H1 (cell line): ENCODE measurements at places on chromosomes 7 and 10. TPM values are rescaled to one million over a fixed set of nuclear protein-coding genes. Genes with fewer than 3 reads are reported as not detected.
A peak's percentile ranks its signal among the peaks of the same experiment; 100 is the strongest.

DNA sequence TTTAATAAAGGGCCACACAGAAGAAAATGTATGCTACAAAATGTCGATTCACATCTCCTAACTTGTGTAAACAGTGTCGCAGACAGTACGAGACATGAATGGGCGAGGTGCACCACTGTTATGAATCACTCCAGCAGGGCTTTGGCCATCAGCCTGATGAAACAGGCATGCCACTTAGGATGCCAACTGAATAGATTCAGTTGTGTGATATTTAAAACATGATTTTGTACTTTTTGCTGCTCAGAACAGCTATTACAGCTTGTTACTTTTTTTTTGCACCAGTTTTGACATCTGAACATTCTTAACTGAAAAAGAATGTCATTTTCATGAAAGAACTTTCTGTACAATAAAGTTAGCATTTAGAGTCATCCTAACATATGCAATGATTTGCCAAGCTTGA is 138.1 kb downstream of the VTI1A start:
- no peaks in the 10 kb centered on the region; the same call in 1 of the 2 replicates for H3K4me1 ChIP-seq
- H3K27me3 ChIP-seq, result no peaks in the 10 kb centered on the region
- H3K36me3 ChIP-seq, result no peaks in the 10 kb centered on the region
- H3K27ac ChIP-seq, result no peak overlapping the region
- DNase-seq, result no peak

MICU1 gene
- total RNA-seq, result 36.1 and 36.7 TPM in 2 replicates

- H3K4me1 ChIP-seq, result no peaks in the 10 kb centered on the region
- H3K27me3 ChIP-seq, result no peaks in the 10 kb centered on the region
Observed at GRCh38 chr10:20698837-20699236, 198.3 kb downstream of the NEBL start.

GRCh38 chr7:43550427-43550826 is 32.5 kb upstream of the STK17A start:
- no peaks in the 10 kb centered on the region for H3K36me3 ChIP-seq
- H3K27ac ChIP-seq, result no peak overlapping the region
- no peaks in the 10 kb centered on the region for H3K27me3 ChIP-seq
- no peak overlapping the region for H3K4me3 ChIP-seq
- DNase-seq, result no peak

DNA sequence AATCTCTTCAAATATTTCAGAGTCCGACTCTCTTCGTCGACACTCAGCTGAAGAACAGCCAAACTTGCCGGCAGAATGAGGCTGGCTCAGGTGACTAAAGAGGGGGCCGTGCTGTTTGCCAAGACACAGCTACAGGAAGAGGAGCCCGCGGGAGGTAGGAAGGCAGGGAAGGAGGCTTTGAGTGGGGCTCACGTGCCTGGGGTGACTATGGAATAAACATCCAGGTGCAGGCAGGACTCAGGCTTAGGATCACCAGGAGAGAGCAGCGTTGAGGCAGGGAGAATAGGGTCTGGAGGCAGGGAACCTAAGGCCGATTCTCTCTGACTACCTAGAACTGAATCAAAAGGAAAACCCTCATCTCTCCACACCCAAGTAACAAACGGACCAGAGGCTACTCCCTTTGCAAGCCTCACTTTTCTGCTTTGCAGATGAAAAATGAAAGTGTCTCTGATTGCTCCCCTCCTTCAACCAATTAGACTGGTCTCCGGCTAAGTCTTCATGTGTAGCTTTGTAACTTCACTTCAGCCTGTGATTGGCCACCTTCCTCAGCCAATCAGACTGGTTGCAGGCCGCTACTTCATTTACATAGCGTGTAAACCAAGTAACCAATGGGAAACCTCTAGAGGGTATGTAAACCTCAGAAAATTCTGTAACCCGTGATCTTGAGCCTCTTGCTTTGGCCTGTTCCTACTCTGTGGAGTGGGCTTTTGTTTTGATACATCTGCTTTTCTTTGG is 19.7 kb upstream of the BNIP3 start:
- H3K4me3 ChIP-seq, result no peak overlapping the region
- no peak overlapping the region for H3K27ac ChIP-seq
- no peaks in the 10 kb centered on the region for H3K36me3 ChIP-seq
- DNase-seq, result peak; percentile 64

GRCh38 chr7:141436139-141436538 is 115.1 kb upstream of the AGK start:
- H3K4me3 ChIP-seq, result no peak overlapping the region
- H3K36me3 ChIP-seq, result no peaks in the 10 kb centered on the region
- no peaks in the 10 kb centered on the region for H3K27me3 ChIP-seq
- no peak for DNase-seq
- H3K27ac ChIP-seq, result no peak overlapping the region

PARP12 gene
- 9.0 and 10.6 TPM in 2 replicates for total RNA-seq

- no peak overlapping the region for H3K4me3 ChIP-seq
- no peak overlapping the region for H3K27ac ChIP-seq
- no peaks in the 10 kb centered on the region for H3K27me3 ChIP-seq
- no peaks in the 10 kb centered on the region for H3K36me3 ChIP-seq
- DNase-seq, result no peak
Observed at GRCh38 chr7:81333536-81333935, 414.7 kb upstream of the SEMA3C start.

DNA sequence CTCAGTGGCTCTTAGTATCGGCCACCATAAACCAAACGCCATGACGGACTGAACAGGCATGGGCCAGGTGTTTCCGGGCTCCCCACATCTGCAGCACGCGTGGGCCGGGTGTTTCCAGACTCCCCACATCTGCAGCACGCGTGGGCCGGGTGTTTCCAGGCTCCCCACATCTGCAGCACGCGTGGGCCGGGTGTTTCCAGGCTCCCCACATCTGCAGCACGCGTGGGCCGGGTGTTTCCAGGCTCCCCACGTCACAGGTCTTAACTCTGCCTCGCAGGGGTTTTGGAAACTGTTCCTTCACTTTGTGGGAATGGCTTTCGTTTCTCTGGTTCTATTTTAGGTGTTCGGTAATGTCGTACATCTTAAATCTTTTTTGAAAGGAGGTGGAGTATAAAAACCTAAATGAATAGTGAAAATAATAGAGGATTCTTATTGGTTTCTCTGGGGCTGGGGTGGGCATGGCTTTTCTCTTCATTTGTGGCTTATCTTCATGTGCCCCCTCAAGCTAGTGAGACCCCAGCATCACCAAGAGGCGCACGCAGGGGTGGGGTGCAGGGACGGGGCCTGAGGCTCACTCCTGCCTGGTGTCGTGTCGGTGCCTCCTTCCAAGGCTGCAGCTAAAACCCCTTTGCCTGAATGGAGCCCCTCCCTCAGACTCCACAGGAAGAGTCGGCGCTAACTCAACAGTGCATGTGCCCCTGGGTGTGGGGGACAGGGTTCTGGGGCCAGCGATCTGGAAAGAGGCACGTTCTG is 126.3 kb downstream of the WDR37 start:
- peaks cover 7% of the 10 kb centered on the region; the same call in 1 of the 2 replicates for H3K4me1 ChIP-seq
- H3K27ac ChIP-seq, result no peak overlapping the region
- H3K27me3 ChIP-seq, result no peaks in the 10 kb centered on the region
- no peak overlapping the region for H3K4me3 ChIP-seq
- no peaks in the 10 kb centered on the region for H3K36me3 ChIP-seq
- no peak for DNase-seq

AMPH gene
- 12.1 and 12.2 TPM in 2 replicates for total RNA-seq

GRCh38 chr7:91327346-91327745 is 63.1 kb downstream of the FZD1 start:
- peaks cover 2% of the 10 kb centered on the region; the same call in 1 of the 2 replicates for H3K27me3 ChIP-seq
- no peaks in the 10 kb centered on the region for H3K36me3 ChIP-seq
- no peak overlapping the region for H3K27ac ChIP-seq
- no peak for DNase-seq
- no peak overlapping the region for H3K4me3 ChIP-seq

- peaks cover 5% of the 10 kb centered on the region for H3K4me1 ChIP-seq
- no peak overlapping the region for H3K27ac ChIP-seq
- no peaks in the 10 kb centered on the region for H3K36me3 ChIP-seq
- no peak for DNase-seq
- H3K27me3 ChIP-seq, result no peaks in the 10 kb centered on the region
Observed at GRCh38 chr10:35705671-35706070, 63.6 kb upstream of the FZD8 start.
